Sigmoid colon (tissue), 7 donors: ENCODE measurements at places on chromosomes 1 and 21. TPM values are rescaled to one million over a fixed set of nuclear protein-coding genes. Genes with fewer than 3 reads are reported as not detected.

The CCDC17 gene
- 2.6 TPM for total RNA-seq

The FAM167B gene
- 2.2 TPM for total RNA-seq

The OR14K1 gene
- 0.99 TPM for total RNA-seq

The FCMR gene
- not detected for total RNA-seq

The PDPN gene
- total RNA-seq = 14.7 TPM

The EFNA1 gene
- total RNA-seq = 15.5 TPM

DNA sequence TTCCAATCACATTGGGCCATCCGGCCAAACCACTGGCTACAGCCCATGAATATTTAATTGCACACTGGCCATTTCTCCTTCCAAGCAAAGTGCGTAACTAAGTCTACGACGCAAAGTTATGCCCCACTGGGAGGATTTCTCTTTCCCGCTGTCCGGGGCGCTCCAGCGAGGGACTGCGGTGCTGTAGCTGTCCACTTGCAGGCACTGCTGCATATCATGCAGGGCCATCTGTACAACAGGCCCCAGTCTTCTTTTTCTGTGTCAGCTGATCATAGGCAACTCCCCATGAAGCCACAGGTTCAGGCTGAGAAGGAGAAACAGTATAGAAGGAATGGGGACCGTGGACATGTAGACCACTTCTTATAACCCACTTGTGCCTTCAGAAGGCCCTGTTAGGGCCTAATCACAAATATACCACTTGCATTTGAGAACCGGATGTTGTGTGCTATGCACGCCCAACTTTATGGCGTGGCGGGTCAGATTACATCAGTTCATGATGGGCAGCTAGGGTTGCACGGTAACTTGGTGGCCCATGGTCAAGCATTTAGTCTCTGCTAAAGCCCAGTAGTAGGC lies 58.0 kb downstream of the ADSS2 start:
- no peaks in the 10 kb centered on the region for H3K4me1 ChIP-seq
- no peak overlapping the region for H3K4me3 ChIP-seq
- no peaks in the 10 kb centered on the region for H3K36me3 ChIP-seq
- no peak for DNase-seq
- H3K27ac ChIP-seq = no peak overlapping the region
- H3K27me3 ChIP-seq = no peaks in the 10 kb centered on the region

DNA sequence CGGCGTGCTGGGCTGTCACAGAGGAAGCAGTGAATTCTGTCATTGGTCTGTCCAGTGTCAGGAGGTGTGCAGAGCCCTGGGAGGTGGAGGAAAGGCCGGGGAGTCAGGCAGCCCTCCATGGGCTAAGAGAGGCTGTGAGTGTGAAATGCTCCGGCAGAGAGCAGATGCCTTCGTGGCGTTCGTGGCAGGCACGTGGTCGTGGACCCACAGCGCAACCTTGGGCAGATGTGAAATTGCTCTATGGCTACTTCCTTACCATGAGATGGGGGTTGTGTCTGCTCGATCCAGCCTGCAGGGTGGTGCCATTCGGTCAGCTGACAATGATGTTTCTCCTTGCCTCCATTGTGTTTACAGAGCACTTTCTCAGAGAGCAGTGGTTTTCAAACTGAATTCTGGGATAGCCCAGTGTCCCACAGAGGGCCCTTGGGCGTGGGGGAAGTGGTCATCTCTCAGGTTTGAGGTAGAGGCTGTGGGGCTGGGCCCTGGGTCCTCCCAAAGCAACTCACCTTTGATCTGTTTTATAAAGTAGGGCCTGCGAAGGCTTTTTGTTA lies 27.9 kb downstream of the TNFRSF1B start:
- no peak for DNase-seq
- no peaks in the 10 kb centered on the region for H3K36me3 ChIP-seq
- H3K27ac ChIP-seq = no peak overlapping the region
- no peaks in the 10 kb centered on the region for H3K27me3 ChIP-seq
- no peaks in the 10 kb centered on the region for H3K4me1 ChIP-seq

DNA sequence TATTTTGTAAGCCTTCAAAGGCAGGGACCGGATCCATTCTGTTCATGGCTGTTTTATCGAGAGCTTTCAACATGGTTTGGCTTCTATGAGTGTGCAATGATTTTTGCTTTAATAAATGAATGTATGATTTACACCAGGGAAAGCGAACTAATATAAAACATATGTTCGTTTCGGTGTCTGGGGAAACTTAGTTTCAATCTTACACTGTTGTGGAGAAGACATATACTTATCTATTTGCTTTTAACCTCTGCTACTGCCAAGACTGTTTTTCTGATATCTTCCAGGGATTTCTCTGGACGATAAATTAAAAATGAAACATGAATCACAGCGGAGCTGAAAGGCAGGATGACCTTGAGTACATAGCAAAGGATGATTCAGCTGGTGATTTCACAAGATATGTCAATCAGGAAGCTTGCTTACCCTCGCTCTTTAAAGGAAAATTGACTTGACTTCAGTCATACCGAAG lies 14.7 kb upstream of the CYYR1 start:
- no peaks in the 10 kb centered on the region for H3K27me3 ChIP-seq
- H3K36me3 ChIP-seq = no peaks in the 10 kb centered on the region
- no peak for DNase-seq
- H3K4me3 ChIP-seq = no peak overlapping the region

GRCh38 chr1:110477967-110478640 lies 27.2 kb downstream of the PROK1 start:
- no peak overlapping the region for H3K27ac ChIP-seq
- no peak overlapping the region for H3K4me3 ChIP-seq
- H3K27me3 ChIP-seq = no peaks in the 10 kb centered on the region
- DNase-seq = no peak
- H3K36me3 ChIP-seq = no peaks in the 10 kb centered on the region
- no peaks in the 10 kb centered on the region for H3K4me1 ChIP-seq

DNA sequence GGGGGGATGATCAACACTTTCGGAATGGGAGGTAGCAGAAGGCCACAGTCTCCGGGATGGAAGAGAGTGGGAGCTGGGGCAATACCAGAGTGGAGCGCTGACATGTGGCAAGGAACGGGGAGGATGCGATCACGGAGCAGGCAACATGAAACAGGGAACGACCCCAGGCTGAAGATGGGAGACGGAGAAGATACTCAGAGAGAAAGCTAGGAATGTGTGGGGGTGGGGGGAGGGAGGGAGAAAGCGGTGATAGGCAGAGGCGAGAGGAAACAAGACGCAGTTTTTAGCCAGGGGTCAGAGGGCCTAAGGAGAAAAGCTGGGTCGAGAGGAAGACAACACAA lies 577 bp downstream of the RAB3GAP2 start:
- H3K36me3 ChIP-seq = no peaks in the 10 kb centered on the region
- peak overlapping the region; percentile 93 for H3K4me3 ChIP-seq
- peak overlapping the region; percentile 86 for H3K27ac ChIP-seq
- H3K4me1 ChIP-seq = no peaks in the 10 kb centered on the region

GRCh38 chr1:18283601-18284385 lies 176.2 kb downstream of the IGSF21 start:
- H3K27me3 ChIP-seq = no peaks in the 10 kb centered on the region
- no peaks in the 10 kb centered on the region for H3K4me1 ChIP-seq
- no peak overlapping the region for H3K27ac ChIP-seq
- no peak overlapping the region for H3K4me3 ChIP-seq

GRCh38 chr1:234604495-234605398 lies 5.2 kb downstream of the IRF2BP2 start:
- H3K36me3 ChIP-seq = peaks cover 23% of the 10 kb centered on the region
- peak overlapping the region; percentile 100 for H3K27ac ChIP-seq
- peak overlapping the region; percentile 80 for H3K4me3 ChIP-seq

DNA sequence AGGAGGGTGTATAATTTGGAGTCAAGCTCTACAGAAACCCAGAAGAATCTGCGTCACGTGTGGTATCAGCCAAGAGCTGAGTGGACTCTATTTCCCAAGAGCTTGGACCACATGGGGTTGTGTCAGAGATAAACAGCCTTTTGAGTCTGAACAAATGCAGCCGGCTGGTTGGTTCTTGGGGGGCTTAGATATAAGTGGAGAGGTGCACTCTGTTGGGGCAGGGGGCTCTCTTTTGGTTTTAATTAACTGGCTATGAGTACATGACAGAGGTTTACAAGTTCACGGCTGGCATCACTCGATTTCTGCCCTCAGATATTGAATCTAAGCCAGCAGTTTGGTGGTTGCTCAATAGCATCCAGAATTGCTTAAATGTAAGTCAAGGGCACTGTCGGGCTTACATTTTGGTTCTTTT lies 501 bp upstream of the MRAP start:
- H3K36me3 ChIP-seq = no peaks in the 10 kb centered on the region
- H3K4me3 ChIP-seq = no peak overlapping the region
- no peak overlapping the region for H3K27ac ChIP-seq
- DNase-seq = no peak

GRCh38 chr1:203636291-203636690 lies 9.7 kb downstream of the ATP2B4 start:
- H3K4me1 ChIP-seq = no peaks in the 10 kb centered on the region
- H3K27ac ChIP-seq = peak overlapping the region; percentile 98
- peak; percentile 82 for DNase-seq
- no peaks in the 10 kb centered on the region for H3K36me3 ChIP-seq
- H3K27me3 ChIP-seq = no peaks in the 10 kb centered on the region

GRCh38 chr1:180854001-180854400 lies 58.7 kb upstream of the KIAA1614 start:
- H3K36me3 ChIP-seq = no peaks in the 10 kb centered on the region
- no peak for DNase-seq
- no peak overlapping the region for H3K27ac ChIP-seq
